Body of pancreas (tissue), 4 donors: ENCODE measurements at places on chromosomes 3 and 15. TPM values are rescaled to one million over a fixed set of nuclear protein-coding genes. Genes with fewer than 3 reads are reported as not detected.

DNA sequence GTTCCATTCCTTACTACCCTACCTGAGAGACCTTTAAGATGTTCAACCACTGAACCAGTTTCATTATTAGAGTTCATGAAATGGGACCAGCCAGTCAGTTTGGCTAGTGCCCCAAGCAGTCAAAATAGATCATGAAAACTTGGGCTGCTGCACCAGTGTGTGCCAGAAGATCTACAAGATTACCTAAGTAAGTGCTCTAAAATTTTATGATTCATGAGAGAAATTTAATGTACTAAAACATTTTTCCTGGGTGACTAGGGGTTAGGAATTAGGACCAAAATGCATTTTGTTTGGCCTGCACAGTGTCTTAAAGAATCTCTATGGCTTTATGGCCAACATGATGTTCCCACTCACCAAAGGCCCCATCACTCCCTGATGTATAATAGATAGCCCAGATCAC lies 214.7 kb downstream of the ATP8B4 start:
- no peak for DNase-seq

DNA sequence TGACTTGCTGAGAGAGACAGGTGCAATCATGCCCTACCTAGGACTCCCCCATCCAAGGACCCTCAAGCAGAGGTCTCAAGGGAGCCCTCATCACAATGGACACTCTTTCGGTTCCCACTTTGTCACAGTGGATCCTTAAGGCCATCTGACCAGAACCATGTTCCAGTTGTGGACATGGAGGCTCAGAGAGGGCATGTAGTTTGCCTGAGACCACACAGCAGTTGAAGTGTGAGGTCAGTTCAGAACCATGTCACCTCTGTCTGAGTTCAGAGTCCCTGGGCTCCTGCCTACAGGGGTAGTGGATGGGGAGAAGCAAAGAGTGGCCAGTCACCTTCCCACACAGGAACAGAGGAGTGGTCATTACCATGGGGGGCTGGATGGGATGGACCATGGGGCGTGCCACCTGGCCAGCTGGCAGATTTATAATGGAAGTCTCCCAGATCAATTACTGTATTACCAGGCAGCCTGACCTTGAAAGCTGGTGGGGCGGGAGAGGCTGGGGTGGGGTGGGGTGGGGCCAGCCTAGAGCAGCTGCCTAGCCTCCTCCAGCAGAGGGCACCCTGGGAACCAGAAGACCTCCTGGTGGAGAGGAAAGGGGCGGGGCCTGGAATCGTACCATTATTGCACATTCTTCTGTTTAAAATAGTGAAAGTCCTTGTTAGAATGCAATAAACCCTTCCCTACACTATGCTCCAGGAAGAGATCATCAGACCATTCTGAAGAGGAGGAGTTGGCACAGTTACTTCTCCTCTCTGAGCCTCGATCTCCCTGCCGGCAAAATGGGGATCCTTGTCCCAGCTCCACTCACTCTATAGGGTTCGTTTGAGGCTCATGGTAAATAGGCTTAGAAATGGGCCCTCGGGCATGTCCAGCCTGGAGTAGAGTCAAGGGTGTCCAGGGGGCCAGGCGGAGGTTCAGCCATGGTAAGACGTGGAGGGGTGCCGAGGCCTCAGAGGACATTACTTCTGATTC lies 26.9 kb upstream of the LINGO1 start:
- peak; percentile 71 for DNase-seq

DNA sequence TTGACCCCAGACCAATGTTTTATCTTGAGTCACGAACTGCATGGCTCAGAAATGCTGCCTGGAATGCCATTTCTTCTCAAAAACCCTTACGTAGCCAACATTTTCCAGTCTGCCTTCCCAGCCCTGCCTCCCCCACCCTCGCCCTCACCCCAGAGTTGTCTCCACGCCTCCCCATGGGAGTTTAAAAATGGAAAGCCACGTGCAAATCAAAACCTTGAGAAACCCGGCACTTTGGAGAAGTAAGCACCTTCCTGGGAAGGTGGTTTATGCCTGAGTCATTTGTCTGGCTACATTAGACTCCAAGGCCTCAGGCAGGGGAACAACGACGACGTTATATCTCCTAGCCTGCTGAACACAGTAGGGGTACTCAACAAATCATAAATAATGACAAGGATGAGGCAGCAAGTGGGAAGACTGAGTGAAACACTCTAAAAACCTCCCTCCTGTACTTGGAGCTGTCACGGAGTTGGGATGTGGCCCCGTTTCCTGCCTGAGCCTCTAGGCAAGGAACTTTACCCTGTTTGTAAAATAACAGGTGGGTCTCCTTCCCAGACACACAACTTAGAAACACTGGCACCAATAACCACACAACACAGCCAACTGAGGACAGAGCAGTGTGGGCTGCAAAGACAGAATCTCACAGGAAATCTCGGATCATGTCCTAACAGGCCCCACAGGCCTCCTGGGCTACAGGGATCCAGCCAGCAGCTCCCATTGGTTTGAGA lies 179.1 kb downstream of the NTRK3 start:
- no peak for DNase-seq

- no peak for DNase-seq
Measured at GRCh38 chr3:66098436-66098835, 59.7 kb upstream of the MAGI1 start.

- DNase-seq: peak; percentile 97
Measured at GRCh38 chr3:168095611-168096209, at the start of gene GOLIM4. GOLIM4 (minus strand) TSS chr3:168095924; CDS start chr3:168095285, 639 bp downstream.

DNA sequence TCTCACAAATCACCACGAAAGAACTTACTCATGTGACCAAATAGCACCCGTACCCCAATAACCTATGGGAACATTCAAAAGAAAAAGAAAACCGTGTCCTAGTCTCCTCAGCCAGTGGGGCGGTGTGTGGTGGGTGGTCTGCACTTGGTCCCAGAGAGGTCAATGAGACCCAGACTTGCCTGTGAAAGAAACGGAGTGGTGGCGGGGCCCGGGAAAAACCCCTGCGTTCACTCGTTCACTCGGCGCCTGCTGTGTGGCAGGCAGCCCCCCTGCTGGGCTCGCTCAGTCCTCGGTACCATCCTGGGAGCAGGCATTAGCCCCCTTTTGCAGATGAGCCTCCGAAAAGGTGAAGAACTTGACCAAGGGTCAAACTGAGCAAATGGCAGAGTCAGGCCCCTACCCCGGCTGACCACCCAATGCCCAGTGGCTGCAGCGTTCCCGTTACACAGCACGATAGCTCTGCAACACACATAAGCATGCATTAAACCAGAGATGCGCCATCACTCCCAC lies 36.0 kb downstream of the ZDHHC19 start:
- no peak for DNase-seq

DNA sequence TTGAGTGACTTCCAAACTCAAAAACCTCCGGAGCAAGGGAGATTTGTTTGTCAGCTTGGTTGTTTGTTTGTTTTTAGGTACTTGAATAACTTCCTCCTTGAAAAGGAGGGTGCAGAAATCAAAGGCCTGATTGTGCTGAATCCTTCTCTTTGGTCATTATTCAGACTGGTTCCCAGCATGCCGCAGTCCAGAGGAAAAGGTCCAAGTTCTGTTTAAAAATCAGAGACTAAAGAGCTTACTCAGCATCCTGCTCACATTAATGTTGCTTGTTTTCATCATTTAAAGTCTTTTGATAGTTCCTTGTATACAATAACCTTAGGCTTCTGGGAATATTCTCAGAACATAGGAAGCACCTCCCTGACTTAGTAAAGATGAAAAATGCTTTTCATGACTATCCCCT lies 982 bp upstream of the SCG3 start:
- no peak for DNase-seq

DNA sequence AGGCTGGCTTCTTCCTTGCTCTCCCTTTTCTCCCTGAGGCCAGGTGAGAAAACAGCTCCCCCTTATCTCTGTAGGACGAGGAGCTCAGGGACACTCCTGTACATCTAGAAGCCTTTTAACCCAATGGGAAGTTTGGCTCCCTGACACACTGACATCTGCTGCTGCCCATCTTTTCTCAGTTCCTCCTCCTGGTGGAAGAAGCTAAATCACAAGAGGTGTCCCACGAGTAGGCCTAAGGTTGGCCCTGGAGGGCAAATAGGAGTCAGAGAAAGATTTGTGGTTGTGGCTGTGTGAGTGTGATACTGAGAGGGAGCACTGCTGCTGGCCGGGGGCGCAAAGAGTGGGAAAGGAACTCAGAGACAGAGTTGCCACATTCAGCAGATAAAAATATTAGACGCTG lies 49.5 kb downstream of the ARHGAP31 start:
- DNase-seq: no peak

GRCh38 chr3:152054315-152054714 lies 180.9 kb downstream of the SUCNR1 start:
- no peak for DNase-seq

DNA sequence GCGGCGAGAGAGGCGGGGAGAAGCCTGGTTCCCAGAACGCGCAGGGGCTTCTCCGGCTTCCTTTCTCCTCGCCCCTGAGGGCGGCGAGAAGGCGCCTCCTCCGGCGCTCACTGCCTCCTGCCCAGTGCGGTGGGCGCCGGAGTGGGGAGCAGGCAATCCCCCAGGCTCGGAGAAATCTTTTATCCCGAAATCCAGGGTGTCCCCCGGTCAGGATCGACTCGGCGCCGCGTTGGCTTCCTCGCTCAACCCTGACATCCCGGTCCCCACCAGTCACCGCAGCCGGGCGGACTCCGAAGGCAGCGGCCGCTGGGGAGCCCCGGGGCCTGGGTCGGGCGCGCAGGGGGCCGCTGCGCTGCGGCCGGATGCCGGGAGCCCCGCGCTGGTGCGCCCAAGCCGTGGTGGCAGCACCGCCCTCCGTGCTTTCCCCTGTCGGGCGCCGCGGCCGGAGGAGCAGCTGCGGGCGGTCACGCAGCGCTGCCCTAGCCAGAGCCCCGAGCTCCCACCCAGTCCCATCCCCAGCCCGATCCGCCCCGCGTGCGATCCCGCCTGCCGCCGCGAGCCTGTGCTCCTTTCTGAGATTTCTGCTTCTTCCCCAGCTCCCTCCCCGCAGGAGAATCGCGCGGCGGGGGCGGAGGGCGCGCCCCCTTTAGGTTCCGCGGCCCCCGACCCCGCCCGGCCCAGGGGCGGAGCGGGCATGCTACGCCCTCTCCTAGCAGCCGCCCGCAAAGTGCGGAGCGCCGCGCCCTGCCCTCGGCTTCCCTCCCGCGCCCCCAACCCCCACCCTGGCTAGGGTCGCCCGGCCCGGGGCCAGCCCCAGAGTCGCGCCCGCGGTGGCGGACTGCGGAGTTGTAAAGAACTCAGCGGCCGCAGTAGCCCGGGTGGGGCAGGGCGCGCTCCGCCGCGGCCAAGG lies 683 bp upstream of the CACNA2D3 start:
- DNase-seq: no peak

- DNase-seq: no peak
Measured at GRCh38 chr3:101896083-101896757, 46.9 kb downstream of the NFKBIZ start.

DNA sequence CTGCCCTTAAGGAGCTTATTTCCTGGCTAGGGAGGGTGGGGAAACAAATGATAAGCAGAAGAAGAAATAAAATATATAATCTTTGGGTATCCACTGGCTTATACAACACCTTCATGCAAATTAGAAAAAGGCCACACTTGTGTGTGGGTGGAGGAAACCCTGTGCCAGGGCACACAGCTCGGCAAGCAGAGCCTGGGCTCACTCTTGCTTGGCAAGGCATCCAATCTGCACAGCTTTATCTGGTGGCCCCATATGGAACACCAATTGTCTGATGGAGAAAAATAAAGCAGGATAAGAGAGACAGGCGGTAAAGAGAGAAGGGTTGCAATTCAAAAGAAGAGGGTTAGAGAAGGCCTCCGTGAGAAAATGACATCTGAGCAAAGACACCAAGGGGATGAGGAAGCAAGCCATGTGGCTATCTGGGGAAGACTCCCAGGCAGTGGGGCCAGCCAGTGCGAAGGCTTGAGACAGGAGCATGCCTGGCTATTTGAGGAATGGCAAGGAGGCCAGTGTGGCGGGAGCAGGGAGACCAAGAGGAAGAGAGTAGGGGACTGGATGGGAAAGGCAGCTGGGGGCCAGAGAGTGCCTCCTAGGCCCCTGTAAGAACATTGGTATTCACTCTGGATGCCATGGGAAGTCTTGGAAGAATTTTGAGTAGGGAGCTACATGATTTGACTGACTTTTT lies 22.5 kb upstream of the VPS8 start:
- DNase-seq: no peak

DNA sequence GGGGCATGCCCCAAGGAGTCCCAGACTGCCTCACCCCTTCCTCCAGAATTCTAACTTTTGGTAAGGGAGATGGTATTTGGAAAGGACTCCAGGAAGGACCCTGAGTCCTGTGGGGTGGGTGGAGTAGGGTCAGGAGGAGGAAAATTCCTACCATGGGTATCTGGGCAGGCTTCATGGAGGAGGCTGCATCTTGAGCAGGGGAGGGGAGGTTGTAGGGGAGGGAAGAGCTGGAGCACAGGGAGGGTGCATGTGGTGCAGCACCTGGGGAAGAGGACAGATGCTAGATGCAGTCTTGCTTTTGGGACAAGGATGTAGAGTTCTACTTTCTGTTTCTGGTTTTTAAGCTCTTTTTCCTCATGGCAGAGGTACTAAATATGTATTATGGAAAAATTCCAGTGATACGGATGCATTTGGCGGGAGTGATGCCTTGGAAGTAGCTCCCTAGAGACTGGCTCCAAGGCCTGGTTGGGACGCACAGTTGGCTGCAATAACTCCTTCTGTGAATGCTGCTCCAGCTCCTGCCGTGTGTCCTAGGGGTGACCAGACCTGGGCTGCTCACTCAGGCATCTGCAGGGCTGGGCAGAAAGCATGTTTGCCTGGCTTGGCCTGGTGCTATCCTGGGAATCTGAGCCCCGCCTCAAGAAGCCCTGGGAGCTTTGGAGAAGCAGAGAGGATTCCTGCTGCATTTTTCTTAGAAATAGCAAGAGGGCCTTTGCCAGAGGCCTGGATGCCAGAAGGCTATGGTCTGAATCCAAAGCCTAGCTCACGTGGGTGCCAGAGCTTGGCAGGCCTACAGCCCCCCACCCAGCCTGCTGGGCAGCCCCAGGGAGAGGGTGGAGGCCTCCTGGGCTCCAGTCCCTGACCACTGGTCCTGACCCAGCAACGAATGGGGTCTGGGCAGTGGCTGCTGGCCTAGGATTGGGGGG lies 10.1 kb downstream of the SEMA3F start:
- DNase-seq: no peak

DNA sequence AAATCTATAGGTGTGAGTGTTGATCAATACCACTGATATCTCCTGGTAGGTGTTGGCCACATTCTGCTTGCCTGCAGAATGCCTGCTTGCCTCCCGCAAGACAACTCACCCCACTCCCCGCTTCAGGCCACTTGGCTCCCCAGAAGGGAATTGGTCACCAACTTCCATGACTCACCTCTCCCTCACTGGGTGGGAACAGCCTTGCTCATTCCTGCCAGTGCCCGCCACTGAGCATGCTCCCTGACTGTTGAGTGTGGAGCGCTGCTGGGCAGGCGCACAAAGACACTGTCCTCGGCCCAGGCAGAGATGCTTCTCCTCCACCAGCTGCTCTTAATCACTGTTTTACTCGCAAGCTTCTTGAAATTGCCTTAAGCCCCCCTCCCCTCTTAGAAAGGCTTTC lies 57.3 kb upstream of the PPP2R3A start:
- no peak for DNase-seq

GRCh38 chr3:186869253-186870100 lies 27.0 kb downstream of the ADIPOQ start:
- DNase-seq: no peak

GRCh38 chr3:63912768-63913588 lies 795 bp upstream of the SCAANT1 start:
- DNase-seq: peak; percentile 77

The NRG4 gene
- 20.5 TPM for total RNA-seq

The FMN1 gene
- total RNA-seq: 17.1 TPM

The GOLGA8S gene
- under 0.01 TPM for total RNA-seq

The GLDN gene
- 5.6 TPM for total RNA-seq

The DPPA2 gene
- not detected for total RNA-seq

The GPR149 gene
- not detected for total RNA-seq

The CHMP2B gene
- 22.1 TPM for total RNA-seq

The ZNF148 gene
- 12.5 TPM for total RNA-seq

The OR5K2 gene
- not detected for total RNA-seq

The SEMA6D gene
- 13.5 TPM for total RNA-seq

The UROC1 gene
- total RNA-seq: not detected

The MOBP gene
- total RNA-seq: not detected
